ENCODE measurements at places on chromosomes 6 and 20.
A peak's percentile ranks its signal among the peaks of the same experiment; 100 is the strongest.

- DNase-seq: no peak
Measured at GRCh38 chr6:129317931-129318820, 391.8 kb downstream of the ARHGAP18 start.

DNA sequence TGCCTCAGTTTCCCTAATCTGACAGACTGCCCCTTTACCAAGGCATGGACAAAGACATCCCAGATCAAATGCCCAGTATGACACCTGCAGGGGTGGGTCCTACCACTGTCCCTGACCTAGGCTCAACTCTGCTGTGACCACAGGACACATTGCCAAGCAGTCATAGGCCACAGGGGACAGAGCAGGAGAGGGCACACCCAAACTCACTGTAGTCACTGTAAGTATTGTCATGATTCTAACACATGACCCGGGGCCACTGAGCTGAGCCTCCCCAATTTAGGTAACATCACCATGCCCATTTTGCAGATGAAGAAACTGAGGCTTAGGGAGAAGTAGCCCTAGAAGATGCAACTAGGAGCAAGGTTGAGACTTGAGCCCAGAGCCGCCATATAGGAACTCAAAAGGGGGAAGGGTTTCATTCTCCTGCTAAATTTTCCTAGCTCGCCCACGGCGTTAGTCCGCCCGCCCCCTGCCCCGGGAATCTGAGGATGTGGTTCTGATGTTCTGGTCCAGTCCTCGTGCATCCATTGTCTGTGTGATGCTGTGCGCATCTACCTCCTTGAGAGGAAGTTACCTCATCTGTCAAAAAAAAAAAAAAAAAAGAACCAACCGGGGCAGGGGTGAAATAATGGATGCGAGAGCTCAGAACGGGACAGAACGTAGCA, 44.8 kb downstream of the PMEPA1 start:
- DNase-seq: no peak

DNA sequence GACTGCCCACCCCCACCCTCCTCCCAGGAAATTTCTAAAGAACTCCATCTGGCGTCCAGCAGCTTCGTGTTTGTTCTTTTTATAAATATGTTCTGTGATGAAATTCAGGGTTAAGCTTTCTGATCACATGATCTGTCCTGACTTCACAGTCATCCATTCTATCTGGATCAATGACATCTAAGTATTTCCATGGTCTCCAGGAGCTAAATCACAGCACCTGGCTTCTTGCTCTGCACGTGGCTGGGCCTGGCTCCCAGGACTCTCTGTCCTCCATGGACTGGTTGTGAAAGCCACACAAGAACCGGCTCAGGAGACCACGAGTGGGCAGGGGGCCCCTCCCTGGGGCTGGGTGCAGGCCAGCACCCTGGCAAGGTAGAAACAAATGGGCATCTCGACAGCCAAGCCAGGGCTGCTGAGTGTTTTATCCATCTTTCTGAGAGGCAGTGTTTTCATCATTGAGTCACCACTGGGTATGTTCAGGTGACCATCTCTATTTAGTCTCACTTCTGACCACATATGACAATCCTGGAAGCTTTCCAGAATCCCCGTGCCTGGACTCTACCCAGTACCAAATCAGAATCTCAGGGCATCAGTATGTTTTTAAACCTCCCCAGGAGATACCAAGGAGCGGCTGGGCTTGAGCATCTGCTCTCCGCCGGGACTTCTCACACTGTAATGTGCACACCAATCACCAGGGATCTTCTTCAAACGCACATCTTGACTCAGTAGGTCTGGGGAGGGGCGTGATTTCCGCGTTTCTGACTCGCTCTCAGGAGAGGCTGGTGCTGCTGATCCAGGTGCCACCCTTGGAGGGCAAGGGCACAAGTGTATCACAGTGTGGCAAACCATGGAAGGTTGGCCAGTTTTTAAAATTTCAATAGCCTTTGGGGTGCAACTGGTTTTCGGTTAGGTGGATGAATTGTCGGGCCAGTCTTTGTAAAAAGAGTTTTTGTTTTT, 31.6 kb upstream of the PXDC1 start:
- DNase-seq: no peak

DNA sequence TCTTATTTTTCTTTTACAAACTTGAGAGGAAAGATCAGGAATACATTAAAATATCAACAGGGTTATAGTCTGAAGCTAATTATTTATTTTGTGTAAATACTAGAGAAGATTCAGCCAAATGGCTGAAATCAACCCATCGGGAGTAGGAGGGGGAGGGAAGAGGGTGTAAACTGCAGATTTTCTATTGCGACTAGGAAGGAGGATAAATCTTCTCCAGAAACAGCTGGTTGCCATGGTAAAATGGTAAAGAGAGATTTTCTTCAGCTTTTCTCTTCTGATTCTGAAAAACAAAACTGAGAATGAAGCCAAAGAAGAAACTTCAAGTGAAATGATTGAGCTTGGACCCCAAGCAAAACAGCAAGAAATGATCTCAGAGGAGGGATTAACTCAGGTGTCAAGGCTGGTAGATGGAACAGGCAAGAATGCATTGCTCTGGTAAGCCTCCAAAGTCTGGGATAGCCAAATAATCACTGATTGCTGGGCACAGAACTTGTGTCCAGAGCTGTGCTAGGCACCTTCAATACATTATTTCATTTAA, 193.5 kb upstream of the SPTLC3 start:
- DNase-seq: no peak

DNA sequence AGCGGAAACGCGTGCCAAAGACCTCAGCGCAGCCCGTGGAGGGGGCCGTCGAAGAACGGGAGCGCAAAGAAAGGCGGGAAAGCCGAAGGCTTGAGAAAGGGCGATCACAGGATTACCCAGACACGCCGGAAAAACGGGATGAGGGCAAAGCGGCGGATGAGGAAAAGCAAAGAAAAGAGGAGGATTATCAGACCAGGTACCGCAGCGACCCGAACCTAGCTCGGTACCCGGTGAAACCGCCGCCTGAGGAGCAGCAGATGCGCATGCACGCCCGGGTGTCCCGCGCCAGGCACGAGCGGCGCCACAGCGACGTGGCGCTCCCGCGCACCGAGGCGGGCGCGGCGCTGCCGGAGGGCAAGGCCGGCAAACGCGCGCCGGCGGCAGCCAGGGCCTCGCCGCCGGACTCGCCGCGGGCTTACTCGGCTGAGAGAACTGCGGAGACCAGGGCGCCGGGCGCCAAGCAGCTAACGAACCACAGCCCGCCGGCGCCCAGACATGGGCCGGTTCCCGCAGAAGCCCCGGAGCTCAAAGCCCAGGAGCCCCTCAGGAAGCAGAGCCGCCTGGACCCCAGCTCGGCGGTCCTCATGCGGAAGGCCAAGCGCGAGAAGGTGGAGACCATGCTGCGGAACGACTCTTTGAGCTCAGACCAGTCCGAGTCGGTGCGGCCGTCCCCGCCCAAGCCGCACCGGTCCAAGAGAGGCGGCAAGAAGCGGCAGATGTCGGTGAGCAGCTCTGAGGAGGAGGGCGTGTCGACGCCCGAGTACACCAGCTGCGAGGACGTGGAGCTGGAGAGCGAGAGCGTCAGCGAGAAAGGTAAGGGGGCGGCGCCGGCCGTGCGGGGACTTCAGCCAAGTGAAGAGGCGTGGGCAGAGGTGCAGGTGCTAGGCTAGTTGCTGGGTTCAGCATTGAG, 296.2 kb downstream of the RIMS1 start:
- no peak for DNase-seq

GRCh38 chr6:16505711-16506357, 255.4 kb downstream of the ATXN1 start:
- peak; percentile 35 for DNase-seq

DNA sequence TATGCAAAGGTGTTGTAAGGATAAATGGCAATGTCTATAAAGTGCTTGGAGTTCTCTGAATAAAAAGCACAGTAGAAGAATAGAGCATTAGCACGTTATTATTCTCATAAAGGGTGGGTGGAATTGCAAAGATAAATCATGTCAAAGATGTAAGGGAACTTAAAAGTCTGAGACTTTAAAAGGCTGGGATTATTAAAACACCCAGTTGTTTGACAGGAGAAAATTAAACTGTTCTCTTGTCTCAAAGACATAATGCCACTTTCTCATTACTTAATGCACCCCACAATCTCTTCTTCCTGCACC, 70.4 kb upstream of the PDE10A start:
- no peak for DNase-seq

GRCh38 chr6:23111984-23112383, 542.6 kb downstream of the HDGFL1 start:
- DNase-seq: no peak

- no peak for DNase-seq
Measured at GRCh38 chr6:109472132-109472995, 10.7 kb downstream of the ZBTB24 start.

- peak; percentile 12 for DNase-seq
Measured at GRCh38 chr6:130843575-130844320, 16.5 kb downstream of the SMLR1 start.

DNA sequence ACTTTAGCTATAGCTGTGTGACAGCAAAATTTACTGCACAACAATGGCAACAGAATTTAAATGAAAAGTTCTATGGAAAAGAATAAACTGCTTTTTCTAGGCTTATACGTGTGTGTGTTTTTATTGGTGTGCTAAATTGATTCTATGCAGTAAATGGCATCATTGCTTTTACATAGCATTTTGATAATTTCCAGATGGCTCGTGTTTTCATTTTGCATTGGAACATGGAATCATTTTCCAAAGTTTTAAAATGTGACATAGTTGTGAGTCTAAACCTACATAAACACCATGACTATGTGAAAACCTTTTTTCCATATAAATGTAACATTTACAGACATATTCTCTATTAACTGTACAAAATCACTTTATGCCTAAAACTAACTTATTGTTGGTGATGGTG, 127.8 kb downstream of the SIM1 start:
- DNase-seq: no peak

- DNase-seq: peak; percentile 36
Measured at GRCh38 chr20:327186-328026, 2.1 kb downstream of the SOX12 start.

DNA sequence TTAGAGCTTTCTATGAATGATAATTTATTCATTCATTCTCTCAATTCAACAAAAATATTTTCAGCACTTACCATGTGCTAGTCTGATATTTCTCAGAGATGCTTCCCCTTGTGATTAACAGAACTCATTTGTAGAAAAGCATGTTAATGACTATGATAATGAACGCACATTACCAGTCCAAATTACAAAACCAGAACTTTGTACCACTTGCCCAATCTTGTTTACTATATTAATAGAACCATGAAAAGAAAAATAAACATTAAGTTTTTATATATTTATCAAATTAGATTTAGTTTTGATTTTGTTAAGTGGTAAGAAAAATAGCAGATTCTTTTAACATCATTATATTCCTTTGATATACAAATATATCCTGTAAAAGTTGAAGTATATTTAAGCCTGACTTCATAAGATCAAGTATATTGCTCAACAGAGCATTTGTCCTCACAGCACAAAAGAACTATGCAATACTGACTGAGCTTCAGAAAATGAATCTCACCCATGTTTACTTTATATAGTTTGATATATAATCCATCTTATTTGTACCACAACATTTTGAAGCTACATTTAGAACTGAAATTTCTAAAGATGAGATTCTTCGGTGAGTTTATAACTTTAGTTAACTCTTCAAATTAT, 48.9 kb downstream of the TMEM244 start:
- no peak for DNase-seq

DNA sequence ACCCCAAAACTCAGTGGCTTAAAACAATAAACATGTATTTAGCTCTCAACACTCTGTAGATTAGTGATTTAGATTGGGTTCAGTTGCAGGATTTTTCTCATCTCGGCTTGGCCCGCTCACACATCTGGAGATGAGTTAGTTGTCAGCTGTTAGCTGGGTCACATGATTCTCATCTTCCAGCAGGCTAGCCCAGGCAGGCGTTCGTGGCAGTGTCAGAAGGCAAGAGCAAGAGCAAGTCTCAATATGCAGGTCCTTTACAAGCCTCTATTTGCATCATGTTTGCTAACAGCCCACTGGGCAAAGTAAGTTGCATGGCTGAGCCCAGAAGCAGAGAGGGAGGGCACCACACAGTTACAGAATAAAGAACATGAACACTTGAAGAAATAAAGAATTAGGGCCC, 83.6 kb upstream of the MYLIP start:
- DNase-seq: no peak

DNA sequence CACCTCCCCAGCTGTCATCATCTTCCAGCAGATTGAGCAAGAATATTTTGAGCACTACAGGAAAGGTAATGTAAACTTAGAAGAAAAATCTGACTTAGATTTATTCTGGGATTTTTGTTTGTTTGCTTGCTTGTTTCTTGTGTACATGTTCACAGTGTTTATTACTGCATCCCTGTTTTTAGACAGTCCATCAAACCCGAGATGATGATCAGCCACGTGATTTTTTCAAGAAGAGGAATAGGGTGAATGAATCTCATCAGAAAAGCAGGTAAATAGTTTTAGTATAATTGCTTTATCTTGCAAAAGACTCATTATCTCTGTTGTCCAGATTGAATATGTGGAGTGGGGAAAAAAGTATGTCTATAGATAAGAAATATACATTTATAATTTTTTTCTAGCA, 2.1 kb downstream of the FAM217B start:
- no peak for DNase-seq

Measured in suppressor macrophage (primary cell).